Stimulated activated CD8-positive, alpha-beta memory T cell treated with anti-CD3 and anti-CD28 coated beads, Interleukin-15, amount 100 ng/mL, for 48 hours (primary cell): ENCODE measurements at places on chromosomes 7 and 10.
A peak's percentile ranks its signal among the peaks of the same experiment; 100 is the strongest.

- DNase-seq, result no peak
Measured at GRCh38 chr7:131947661-131948060, 391.2 kb upstream of the PODXL start.

- DNase-seq, result no peak
Measured at GRCh38 chr10:58776568-58777318, 264.1 kb downstream of the BICC1 start.

DNA sequence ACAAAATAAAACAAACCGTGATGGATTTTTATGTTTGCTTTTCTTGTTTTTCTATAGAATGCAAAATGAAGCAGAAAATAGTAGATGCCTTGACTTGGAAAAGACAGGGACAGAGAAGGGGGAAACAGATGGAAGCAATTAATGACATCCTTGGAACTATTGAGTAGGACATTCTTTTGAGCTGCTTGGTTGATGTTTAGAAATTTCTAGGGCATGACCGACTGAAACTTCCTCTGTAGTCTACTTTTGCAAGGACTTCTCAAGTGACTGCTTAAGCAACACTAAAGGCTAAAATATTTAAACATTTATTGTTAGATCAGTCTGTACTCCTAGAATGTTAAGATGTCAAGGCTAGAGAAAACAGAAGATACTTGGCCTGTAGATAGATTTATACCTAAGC is 49.4 kb downstream of the VCL start:
- no peak for DNase-seq

- no peak for DNase-seq
Measured at GRCh38 chr7:109179601-109180000, 609.9 kb downstream of the DNAJB9 start.

DNA sequence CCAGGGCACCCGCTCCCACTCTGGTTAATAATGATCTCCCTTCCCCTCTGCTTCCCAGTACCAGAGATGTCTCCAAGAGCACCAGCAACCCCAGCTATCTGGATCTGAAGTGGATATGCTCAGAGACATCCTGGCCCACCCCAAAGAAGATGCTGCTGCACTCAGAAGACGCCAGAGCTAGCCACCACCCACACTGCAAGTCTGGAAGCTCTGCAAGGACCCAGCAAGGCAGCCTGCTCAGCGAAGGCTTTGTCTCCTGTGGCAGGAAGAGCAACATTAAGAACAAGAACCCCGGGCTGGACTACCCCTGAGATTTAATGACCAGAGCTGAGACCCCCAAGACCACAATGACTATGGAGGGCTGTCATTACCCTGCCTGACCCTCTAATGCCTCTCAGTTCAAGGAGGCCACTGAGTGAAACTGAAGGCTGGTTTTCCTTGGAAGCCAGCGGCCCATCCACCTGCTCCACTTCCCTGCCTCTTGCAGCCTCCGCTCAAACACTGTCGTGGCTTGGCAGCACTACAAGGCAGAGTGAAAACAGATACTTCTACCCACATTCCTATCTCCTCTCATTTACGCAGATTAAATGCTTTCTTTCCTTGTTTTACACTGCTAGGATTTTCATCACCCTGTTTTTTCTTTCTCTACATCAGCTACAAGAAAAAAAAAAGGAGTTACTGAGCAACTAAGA is 202.2 kb downstream of the SNX10 start:
- DNase-seq, result no peak

DNA sequence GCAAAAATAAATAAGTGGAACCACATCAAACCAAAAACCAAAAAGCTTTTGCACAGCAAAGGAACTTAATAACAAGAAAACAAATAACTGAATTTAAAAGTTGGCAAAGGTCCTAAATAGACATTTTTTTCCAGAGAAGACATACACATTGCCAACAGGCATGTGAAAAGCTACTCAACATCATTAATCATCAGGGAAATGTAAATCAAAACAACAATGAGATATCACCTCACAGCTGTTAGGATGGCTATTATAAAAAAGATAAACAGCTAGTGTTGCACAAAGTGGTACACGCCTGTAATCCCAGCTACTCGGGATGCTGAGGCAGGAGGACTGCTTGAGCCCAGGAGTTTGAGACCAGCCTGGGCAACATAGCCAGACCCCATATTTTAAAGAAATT is 2.2 kb upstream of the SUN3 start:
- DNase-seq, result no peak

DNA sequence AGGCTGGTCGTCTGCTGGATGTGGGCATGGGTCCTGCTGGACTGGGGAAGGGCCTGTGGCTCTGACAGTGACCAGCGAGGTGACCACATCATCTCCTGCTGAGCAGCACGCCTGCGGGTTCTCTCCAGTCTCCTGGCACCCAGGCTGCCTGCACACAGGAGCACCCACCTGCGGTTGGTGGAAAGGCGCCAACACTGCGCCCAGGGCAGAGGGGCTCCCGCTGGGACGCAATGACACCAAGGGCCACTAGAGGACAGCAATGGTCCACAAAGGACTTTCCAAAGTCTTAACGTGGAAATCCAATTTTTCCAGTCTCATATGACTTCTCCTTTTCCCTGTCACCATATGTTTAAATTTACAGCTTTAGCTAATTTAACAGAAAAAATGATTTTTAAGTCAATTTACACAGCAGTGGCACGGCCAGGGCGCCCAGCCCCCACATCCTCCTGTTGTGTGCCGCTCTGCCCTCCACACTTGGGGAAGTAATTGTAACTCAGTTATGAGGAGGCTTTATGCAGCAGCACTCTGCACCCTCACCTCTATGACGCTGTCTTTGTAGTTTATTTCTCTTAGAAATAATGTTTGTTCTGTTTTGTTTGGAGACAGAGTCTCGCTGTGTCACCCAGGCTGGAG is 38.1 kb downstream of the CFAP46 start:
- DNase-seq, result peak; percentile 18

GRCh38 chr7:98785929-98786571 is 83.8 kb downstream of the TMEM130 start:
- DNase-seq, result no peak

DNA sequence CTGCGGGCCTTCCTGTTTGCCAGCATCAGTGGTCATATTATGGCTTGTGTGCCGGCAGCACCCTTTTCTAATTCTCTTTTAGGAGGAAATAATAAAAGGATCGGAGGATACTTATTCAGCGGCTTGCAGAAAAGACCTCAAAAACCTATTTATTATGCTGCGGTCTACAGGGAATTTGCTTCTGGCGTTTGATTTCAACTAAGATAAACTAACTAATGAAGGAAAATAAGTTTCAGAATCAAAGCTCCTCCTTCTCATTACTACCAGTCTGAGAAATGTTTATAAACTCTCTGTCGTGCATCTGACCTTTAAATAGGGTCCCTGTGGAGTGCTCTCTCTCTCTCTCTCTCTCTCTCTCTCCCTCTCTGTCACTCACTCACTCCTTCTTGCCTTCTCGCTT is 335.0 kb upstream of the GLI3 start:
- DNase-seq, result no peak

DNA sequence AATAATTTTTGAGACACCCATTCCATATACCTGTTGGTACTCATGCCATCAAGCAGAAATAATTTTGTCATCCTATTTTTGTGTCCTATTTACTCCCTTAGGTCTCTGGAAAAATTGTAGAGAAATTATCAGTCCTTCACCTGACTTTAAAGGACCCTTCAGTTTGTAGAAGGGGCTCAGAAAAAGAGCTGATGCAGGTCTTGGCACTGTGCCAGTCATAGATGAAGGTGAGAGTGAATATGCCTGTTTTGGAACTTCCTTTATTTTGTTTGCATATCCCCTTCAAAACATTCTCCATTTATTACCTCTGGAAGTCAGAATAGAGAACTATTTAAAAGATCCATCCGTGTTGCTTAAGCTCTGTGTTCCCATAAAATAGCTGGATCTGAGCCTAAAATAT is 321.0 kb upstream of the TPK1 start:
- no peak for DNase-seq

- no peak for DNase-seq
Measured at GRCh38 chr10:70985824-70986622, 97.7 kb upstream of the PCBD1 start.

- no peak for DNase-seq
Measured at GRCh38 chr7:48525736-48526732, 354.8 kb downstream of the ABCA13 start.

- no peak for DNase-seq
Measured at GRCh38 chr7:47454069-47454973, 127.6 kb downstream of the TNS3 start.

GRCh38 chr10:71081912-71082311 is 130.5 kb upstream of the UNC5B start:
- no peak for DNase-seq
